ENCODE measurements at places on chromosomes 5 and 9. TPM values are rescaled to one million over a fixed set of nuclear protein-coding genes. Genes with fewer than 3 reads are reported as not detected.

The INSL6 gene
- total RNA-seq: not detected

The LCN1 gene
- total RNA-seq: not detected

The C9 gene
- not detected for total RNA-seq

The SPEF2 gene
- 0.98 TPM for total RNA-seq

The MOB3B gene
- total RNA-seq: 0.65 TPM

The NR5A1 gene
- not detected for total RNA-seq

The CNTNAP3 gene
- total RNA-seq: 102 TPM

The HBEGF gene
- 30.1 TPM for total RNA-seq

The SMIM32 gene
- total RNA-seq: not detected
